CD8-positive, alpha-beta memory T cell (primary cell): ENCODE measurements at places on chromosomes 5 and 9.

DNA sequence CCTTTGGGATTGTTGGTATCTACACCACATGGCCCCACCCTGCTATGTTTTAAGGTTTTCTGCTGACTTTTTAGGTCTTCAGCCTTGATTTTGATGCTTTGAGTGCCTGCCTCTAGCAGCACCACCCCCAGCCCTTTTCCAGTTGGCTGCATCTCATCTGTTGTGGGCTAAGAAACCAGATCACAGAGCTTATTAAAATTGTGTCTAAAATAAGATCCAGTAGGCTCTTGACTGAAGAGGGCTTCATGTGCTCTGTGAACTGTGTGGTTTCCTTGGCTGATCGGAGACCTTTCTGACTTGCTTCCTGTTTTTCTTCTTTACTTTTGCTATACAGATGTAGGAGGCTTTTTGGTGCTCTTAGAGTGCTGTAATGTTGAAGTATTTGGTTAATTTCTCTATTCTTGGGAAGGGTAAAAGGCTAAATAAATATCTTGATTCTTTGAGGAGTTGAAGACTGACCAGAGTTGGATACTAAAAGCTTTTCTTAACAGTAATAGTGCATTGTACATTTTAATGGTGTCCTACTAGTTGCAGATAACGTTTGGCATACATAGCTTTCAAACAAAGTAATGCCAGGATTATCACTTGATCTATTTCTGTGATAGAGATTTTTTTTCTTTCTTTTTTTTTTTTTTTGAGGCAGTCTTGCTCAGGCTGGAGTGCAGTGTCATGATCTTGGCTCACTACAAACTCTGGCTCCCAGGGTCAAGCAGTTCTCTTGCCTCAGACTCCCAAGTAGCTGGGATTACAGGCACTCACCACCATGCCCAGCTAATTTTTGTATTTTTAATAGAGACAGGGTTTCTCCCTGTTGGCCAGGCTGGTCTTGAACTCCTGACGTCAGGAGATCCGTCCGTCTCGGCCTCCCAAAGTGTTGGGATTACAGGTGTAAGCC lies 4.5 kb downstream of the UBE2D2 start:
- no peaks in the 10 kb centered on the region for H3K36me3 ChIP-seq
- peak; percentile 72 for DNase-seq
- no peaks in the 10 kb centered on the region for H3K27me3 ChIP-seq
- peaks cover 81% of the 10 kb centered on the region for H3K4me1 ChIP-seq
- peak overlapping the region; percentile 62 for H3K4me3 ChIP-seq

- H3K4me3 ChIP-seq = no peak overlapping the region
- no peaks in the 10 kb centered on the region for H3K27me3 ChIP-seq
- no peak overlapping the region for H3K27ac ChIP-seq
Measured at GRCh38 chr5:129807162-129807814, 59.4 kb downstream of the MINAR2 start.

DNA sequence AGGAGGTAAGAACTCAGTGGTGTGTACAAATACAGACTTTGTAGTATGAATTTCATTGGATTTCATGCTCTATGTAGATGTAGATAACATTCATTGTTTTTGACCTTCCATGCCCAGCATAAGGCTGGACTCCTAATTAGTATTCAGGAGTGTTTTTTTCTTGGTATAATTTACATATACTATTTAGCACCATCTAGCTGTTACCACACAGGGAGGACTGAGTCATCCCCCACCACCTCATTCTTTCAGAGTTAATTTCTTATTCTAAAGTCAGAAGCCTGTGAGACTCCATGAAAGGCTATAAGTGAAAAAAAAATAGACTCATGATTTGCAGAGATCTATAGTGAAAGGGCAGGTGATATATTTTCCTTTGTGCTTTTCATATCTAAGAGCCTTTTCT lies 555.0 kb downstream of the PRR16 start:
- H3K4me3 ChIP-seq = no peak overlapping the region
- no peaks in the 10 kb centered on the region for H3K27me3 ChIP-seq
- DNase-seq = no peak
- no peaks in the 10 kb centered on the region for H3K4me1 ChIP-seq
- no peaks in the 10 kb centered on the region for H3K36me3 ChIP-seq
- no peak overlapping the region for H3K27ac ChIP-seq

DNA sequence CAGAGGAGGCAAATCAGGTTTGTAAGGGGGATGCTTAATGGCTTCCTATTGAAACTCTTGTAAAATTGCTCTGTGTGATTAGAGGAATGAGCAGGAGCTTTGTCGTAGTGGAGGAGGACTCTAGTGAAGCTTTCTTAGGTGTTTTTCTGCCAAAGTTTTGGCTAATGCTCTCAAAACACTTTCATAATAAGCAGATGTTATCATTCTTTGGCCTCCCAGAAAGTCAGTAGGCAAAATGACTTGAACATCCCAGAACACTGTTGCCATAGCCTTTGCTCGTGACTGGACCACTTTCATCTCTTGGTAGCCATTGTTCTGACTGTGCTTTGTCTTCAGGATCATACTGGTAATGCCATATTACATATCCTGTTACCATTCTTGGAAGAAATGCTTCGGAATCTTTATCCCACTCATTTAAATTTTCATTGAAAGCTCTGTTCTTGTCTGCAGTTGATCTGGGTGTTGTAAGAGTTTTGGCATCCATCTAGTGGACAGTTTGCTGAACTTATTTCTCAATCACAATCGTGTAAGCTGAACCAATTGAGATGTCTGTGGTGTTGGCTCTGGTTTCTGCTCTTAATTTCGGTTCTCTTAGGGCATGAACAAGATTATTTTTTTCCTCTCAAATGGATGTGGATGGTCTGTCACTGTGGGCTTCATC lies 187.6 kb downstream of the COMMD10 start:
- DNase-seq = no peak
- H3K4me1 ChIP-seq = no peaks in the 10 kb centered on the region
- H3K36me3 ChIP-seq = no peaks in the 10 kb centered on the region
- no peak overlapping the region for H3K27ac ChIP-seq
- no peaks in the 10 kb centered on the region for H3K27me3 ChIP-seq

DNA sequence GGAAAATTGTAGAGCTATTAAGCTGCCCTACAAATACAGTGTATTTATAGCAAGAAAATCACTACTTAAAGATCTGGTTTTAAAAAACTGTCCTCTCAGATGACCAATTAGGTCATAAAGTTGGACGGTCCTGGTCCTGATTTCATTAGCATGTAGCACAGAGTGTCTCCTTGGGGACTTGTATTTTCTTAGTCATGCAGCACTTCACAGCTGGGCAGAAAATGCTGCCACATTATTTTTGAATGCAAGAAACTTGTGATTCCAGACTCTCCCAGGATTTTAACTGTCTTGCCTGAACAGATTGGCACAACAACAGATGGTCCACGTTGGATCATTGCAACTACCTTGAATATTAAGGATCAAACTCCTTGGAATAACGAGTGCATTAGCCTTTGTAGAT lies 348.1 kb upstream of the SGCD start:
- H3K4me1 ChIP-seq = no peaks in the 10 kb centered on the region
- H3K36me3 ChIP-seq = no peaks in the 10 kb centered on the region
- H3K27ac ChIP-seq = no peak overlapping the region
- H3K27me3 ChIP-seq = no peaks in the 10 kb centered on the region

DNA sequence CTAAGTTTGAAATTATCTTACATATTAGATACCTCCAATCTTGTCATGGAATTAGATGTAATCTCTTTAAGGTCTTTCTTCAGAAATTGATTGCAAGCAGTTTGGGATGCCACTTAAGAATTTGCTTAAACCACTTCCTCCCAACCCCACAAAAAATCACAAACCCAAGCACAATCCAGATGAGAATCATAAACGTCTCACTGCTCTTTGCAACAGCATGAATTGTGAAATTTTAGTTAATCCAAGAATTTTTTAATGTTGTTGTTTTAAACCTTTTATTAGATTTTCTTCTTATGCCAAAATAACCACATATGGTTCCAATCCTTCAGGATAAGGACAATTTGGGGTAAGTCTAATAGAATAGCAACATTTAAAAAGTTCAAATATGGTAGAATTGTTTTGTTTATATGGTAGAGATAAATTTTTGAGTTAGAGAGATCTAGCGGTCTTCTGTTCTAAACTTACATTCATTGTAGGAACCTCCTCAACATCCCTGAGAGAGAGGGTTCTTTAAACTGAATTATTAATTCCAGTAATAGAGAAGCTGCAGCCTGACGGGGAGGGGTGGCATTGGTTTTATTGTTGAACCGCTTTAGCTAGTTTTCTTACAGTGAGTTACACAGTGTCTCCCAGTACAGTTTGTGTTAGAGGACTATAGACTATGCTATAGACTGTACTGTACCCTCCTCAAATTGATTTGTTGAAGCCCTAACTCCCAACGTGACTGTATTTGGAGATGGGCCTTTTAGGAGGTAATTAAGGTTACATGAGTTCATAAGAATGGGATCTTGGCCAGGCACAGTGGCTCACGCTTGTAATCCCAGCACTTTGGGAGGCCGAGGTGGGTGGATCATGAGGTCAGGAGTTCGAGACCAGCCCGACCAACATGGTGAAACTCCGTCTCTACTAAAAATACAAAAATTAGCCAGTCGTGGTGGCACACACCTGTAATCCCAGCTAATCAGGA lies 24.8 kb upstream of the IL6ST start:
- H3K36me3 ChIP-seq = no peaks in the 10 kb centered on the region
- no peak overlapping the region for H3K4me3 ChIP-seq
- H3K4me1 ChIP-seq = peaks cover 15% of the 10 kb centered on the region
- DNase-seq = no peak

DNA sequence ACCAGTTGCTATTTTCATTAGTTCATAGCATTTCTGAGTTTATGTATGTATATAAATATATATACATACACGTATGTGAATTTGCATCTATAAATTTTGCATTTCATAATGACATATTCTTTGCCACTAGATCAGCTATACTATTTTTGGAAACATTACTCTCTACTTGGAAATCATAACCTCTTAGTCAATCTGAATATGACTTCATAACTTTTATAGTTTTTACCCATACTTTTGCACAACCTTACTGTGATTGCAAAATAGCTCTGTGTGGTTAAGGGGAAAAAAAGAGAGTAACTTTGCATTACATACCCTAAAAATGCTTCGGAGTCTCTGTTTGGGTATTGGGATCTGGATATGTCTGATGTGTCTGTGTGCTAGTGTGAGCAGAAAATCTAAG lies 44.9 kb upstream of the ADAMTSL1 start:
- H3K4me3 ChIP-seq = no peak overlapping the region
- no peaks in the 10 kb centered on the region for H3K4me1 ChIP-seq
- no peaks in the 10 kb centered on the region for H3K36me3 ChIP-seq
- H3K27ac ChIP-seq = no peak overlapping the region
- DNase-seq = no peak

DNA sequence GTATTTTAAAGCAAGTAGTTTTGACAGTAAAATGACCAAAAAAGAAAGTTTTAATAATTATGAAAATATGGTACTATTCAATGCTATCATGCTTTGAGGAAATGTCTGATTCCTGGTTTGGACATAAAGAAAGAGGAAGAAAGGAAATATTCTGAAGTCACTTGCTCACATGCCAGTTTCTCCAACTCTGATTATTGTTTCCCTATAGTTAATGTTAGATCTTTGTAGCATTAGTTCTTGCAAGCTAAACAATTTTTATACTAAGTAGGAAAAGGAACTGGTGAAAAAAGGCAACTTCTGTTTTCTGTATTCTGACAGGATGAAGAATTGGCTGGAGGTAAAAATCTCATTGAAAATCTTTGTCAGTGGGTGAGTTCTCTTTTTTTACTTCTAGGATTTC lies 119.5 kb downstream of the YTHDC2 start:
- DNase-seq = no peak
- no peak overlapping the region for H3K27ac ChIP-seq
- H3K4me3 ChIP-seq = no peak overlapping the region
- no peaks in the 10 kb centered on the region for H3K36me3 ChIP-seq
- H3K27me3 ChIP-seq = no peaks in the 10 kb centered on the region

DNA sequence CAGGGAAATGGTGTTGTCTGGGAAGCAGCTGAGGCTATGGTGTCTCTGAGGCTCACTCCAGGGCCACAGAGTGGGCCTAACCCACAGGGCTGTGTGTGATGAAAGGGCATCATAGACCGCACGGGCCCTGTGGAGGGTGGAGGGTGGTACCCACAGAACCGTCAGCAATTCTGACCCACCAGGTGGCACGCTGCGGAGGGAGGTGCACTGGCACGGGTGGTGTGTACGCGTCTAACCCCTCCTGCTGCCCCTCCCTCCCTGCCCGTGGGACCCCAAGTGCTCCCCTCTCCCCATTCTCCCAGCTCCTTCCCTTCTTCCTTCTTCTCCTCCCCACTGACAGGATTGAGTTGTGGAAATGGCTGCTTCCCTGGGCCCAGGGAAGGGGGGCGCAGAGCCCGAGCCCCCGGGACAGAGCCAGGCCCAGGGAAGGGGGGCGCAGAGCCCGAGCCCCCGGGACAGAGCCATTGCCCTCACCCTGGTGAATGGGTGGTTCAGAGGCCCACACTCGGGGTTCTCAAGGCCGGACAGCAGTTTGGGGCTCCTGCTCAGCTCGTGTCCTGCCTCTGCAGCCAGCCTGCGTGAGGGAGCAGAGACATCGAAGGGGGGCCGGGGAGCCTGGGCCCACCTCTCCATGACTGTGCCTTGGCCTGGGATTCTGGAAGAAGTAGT lies 6.8 kb downstream of the LCN10 start:
- no peaks in the 10 kb centered on the region for H3K36me3 ChIP-seq
- no peak overlapping the region for H3K4me3 ChIP-seq
- DNase-seq = no peak
- H3K27ac ChIP-seq = no peak overlapping the region

GRCh38 chr5:77707791-77708190 lies 68.3 kb downstream of the TBCA start:
- H3K27ac ChIP-seq = no peak overlapping the region
- H3K4me1 ChIP-seq = no peaks in the 10 kb centered on the region
- peaks cover 20% of the 10 kb centered on the region for H3K36me3 ChIP-seq
- H3K4me3 ChIP-seq = no peak overlapping the region

GRCh38 chr5:39891376-39891775 lies 466.6 kb upstream of the DAB2 start:
- no peaks in the 10 kb centered on the region for H3K27me3 ChIP-seq
- H3K36me3 ChIP-seq = no peaks in the 10 kb centered on the region
- DNase-seq = no peak
- H3K4me3 ChIP-seq = no peak overlapping the region

DNA sequence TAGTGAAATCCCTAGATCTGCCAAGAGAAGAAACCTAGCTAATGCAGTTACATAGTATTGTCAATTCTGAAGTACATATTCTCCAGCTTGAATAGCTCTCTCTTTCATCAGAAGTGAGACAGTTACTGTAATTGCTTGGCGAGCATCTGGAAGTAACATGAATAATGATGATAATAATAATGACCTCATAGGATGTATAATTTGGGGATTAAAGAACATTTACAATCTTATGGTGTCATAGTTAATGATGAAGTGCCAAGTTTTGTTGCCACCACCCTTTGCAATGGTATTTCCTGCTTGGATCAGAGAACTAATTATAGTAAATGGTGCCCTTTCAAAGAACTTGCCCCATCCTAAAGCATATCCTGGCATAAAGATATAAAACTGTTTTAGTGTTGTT lies 201.4 kb downstream of the ADAMTSL1 start:
- H3K27me3 ChIP-seq = no peaks in the 10 kb centered on the region
- no peak overlapping the region for H3K27ac ChIP-seq
- H3K36me3 ChIP-seq = no peaks in the 10 kb centered on the region
- no peak overlapping the region for H3K4me3 ChIP-seq
- no peak for DNase-seq
- no peaks in the 10 kb centered on the region for H3K4me1 ChIP-seq

GRCh38 chr5:54440456-54440893 lies 15.0 kb upstream of the HSPB3 start:
- DNase-seq = no peak
- no peak overlapping the region for H3K4me3 ChIP-seq
- peaks cover 22% of the 10 kb centered on the region for H3K4me1 ChIP-seq
- H3K27ac ChIP-seq = no peak overlapping the region
